Breast epithelium (tissue), 4 donors: ENCODE measurements at places on chromosomes 12 and 14. TPM values are rescaled to one million over a fixed set of nuclear protein-coding genes. Genes with fewer than 3 reads are reported as not detected.

GRCh38 chr12:64080319-64081007, 141.6 kb downstream of the KICS2 start:
- no peak for DNase-seq

DNA sequence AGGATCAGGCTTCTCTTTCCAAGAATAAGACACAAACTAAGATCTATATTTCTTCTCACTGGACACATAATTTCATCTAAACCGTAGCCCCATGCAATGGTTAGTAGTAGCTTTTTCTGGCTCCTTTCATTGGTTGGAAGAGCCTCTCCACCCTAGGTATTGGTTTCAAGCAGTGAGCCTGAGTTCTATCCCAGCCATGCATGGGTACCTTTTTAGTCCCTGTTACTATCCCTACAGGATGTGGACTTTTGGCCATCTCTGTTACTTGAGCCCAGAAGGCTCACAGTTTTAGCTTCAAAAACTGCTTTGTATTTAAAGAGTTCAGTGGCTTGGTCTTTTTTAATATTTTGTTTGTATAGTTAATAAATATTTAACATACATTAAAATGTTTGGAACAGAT, 16.1 kb downstream of the PPM1A start:
- DNase-seq: no peak

GRCh38 chr14:89507521-89507920, 90.5 kb upstream of the FOXN3 start:
- no peak for DNase-seq

- DNase-seq: no peak
Observed at GRCh38 chr12:68163560-68164081, 4.1 kb upstream of the IFNG start.

- DNase-seq: no peak
Observed at GRCh38 chr12:22310275-22310674, 24.2 kb downstream of the ST8SIA1 start.

The ZNF140 gene
- total RNA-seq: 34.5 TPM

The MAP1LC3B2 gene
- 8.5 TPM for total RNA-seq

GRCh38 chr12:12327802-12328201, 22.2 kb downstream of the MANSC1 start:
- no peak for DNase-seq

- no peak for DNase-seq
Observed at GRCh38 chr12:63919756-63920155, 75.3 kb downstream of the SRGAP1 start.

The NPC2 gene
- 663 TPM for total RNA-seq

- no peak for DNase-seq
Observed at GRCh38 chr14:89315493-89316470, 101.3 kb downstream of the FOXN3 start.

DNA sequence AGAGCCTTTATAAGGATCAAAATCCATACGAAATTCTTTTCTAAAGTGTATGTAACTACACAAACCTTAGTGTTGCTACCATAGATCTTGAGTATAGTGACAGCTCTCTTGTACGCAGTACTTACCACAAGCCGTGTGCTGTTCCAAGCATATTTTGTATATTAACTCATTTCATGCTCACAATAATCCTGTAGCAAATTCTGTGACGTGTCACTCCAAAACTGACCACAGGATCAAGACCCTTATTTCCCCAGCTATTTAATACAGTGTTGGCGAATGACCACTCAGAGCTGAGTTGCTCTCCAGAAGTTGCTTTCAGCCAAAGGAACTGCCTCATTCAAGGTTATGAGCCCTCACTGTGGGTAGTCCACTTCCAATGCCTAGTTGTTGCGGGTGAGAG, 169.8 kb downstream of the BTG1 start:
- DNase-seq: no peak

GRCh38 chr14:98742001-98742400, 530.0 kb downstream of the BCL11B start:
- DNase-seq: no peak

DNA sequence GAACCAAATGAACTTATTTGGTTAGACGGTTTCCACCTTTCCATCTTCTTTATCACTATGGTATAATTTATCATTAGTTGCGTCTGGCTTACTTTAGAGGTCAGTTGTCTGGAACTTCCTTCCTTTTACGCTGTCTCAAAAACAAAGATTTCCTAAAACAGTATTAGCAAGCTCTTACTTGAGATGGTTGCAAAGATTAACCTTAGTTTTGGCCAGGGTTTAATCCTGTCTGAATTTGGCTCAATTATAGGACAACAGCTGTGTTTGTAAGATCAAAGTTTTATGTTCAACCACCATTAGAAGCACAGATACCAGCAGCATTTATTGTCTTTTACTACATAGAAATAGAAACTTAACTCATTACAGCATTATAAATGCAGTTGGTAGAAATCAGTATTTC, 7.9 kb upstream of the WASHC3 start:
- no peak for DNase-seq

The KCNC2 gene
- total RNA-seq: 1.3 TPM

GRCh38 chr14:89425931-89426330, 8.9 kb upstream of the FOXN3 start:
- DNase-seq: no peak

GRCh38 chr14:33010495-33010894, 71.8 kb downstream of the NPAS3 start:
- DNase-seq: no peak

DNA sequence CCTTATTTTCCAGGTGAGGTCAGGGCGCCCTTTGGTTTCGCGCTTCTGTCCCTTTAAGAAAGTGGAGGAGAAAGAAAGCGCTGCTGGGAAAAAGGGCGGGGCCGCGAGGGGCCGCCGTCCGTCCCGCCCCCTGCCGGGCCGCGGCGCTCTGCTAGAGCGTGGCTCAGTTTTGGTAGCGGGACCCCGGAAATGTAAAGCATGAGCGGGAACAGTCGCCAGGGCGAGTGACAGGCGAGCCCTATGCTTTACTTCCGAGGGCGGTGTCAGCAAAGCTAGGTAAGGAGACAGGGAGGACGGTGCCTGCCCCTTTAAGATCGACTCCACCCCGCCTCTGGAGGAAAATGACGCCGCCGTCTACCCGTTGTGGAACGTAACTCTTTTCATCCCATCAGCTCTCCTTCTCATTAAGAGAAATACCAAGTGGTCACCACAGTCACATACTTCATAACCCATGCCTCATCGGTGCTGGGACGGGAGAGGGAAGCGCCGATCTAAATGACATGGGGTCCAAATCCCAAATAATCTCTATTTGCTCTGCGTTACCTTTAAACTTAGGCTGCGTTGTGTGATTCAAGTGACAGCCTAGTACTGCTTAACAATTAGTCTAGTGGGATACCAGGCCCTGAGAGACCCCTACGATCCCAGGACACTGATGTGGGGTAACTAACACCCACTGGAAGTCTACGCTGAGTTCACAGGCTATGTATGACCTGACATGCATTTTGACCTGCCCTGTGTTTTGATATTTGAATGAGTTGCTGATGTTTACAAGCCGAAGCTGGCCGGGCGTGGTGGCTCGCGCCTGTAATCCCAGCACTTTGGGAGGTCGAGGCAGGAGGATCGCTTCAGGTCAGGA, at the start of gene ETFBKMT:
ETFBKMT (plus strand) TSS at position 602 of the 856 bp plus-strand sequence. CDS start 2,266 bp downstream, outside the sequence.
- peak; percentile 92 for DNase-seq

The CD63 gene
- total RNA-seq: 910 TPM

GRCh38 chr14:60357551-60358149, 108.6 kb downstream of the PPM1A start:
- DNase-seq: no peak

DNA sequence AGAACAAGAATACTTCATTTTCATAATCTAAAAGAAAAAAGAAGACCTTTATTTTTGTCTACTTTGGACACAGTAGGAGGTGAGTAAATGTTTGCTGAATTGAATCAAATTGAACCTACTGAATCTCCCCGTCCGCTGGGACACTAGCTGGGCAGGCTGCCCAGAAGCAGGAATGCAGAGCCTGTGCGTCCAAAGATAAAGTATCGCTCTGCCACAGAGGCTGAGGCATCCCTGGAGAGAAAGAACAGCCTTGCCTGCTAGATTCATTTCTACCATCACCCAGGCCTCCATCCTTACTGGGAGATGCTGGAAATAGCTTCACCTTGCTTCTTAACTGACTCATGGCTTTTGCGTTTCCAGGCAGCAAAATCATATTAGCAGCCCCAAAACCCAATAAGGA, 64.1 kb upstream of the TSPAN11 start:
- no peak for DNase-seq

The MYH6 gene
- total RNA-seq: not detected

The SOCS4 gene
- total RNA-seq: 23.3 TPM
